ENCODE measurements at places on chromosomes 3 and 15. TPM values are rescaled to one million over a fixed set of nuclear protein-coding genes. Genes with fewer than 3 reads are reported as not detected.

Gene AHSG
- total RNA-seq: 0.81 TPM

DNA sequence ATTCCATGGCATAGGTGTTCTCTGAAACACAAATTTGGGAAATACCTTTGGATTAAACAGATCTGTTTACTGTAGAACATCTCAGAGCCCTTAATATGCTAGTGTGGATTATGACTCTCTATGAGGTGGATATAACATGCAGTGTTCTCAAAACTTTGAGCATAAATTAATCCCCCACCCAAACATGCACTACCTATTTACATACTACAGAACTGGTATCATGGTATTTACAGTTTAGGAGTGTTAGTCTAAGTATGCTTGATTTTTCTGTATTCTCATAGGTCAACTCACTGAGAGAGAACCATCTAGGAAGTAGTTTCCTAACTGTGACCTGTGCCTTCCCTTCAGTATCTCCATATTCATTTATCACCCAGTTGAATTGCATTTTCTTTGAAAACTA is 30.9 kb upstream of the ZNF609 start:
- peaks cover 3% of the 10 kb centered on the region for H3K36me3 ChIP-seq
- H3K27me3 ChIP-seq: no peaks in the 10 kb centered on the region
- DNase-seq: no peak
- H3K4me1 ChIP-seq: peaks cover 6% of the 10 kb centered on the region
- H3K27ac ChIP-seq: no peak overlapping the region

DNA sequence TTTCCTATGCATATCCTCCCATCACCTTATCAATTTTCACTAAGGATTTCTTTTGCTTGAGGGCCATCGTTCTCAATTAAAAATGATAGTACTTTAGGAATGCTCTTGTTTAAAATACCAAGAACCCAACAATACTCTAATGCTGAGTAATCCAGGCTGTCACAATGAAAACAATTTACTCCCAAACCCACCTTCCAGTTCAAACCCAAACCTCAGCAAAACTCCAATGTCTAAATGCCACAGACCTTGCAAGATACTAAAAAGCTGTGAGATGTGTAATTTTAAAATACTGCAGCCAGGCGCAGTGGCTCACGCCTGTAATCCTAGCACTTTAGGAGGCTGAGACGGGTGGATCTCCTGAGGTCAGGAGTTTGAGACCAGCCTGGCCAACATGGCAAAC is 889.8 kb downstream of the ROBO1 start:
- no peaks in the 10 kb centered on the region for H3K4me1 ChIP-seq
- no peaks in the 10 kb centered on the region for H3K36me3 ChIP-seq
- no peak overlapping the region for H3K27ac ChIP-seq

Gene MINDY2
- 15.0 TPM for total RNA-seq

DNA sequence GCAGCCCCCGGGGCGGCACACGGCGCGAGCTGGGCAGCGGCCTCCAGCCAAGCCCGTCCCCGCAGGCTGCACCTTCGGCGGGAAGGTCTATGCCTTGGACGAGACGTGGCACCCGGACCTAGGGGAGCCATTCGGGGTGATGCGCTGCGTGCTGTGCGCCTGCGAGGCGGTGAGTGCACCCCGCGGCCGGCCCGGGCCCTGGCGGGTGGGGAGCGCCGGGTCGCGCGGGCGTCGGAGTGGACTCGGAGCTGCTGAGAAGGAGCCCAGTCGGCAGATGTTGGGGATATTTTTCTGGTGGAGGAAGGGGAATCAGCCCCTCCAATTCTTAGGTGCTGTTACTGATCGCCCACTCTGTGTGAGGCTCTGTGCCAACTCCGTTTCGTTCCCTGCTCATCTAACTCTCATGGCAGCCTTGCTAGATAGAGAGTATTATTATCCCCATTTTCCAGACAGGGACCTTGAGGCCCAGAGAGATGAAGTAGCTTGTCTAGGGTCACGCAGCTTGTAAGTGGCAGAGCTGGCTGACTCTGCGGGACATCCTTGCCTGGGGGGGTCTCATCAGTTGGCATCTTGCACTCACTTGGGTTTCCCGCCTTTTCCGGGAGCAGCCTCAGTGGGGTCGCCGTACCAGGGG is 890 bp downstream of the CHRD start:
- no peak for DNase-seq
- no peaks in the 10 kb centered on the region for H3K27me3 ChIP-seq
- H3K4me3 ChIP-seq: no peak overlapping the region
- no peaks in the 10 kb centered on the region for H3K36me3 ChIP-seq

DNA sequence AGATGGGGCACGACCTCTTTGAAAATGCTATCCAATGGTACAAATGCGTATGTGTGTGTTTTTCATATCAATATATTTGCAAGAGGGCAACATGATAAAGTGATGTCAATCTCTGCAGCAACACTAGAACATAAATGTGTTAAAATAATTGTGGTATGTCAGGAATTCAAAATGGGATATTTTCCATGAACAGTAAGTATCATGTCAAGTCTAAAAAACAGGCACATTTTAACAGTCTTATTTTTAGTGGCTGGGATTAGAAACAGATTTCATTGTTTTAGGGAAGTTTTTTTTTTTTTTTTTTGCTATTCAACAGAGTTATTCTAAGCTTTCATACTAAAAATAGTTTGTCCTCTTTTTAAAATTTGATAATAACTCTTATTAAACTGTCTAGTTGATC is 209.8 kb downstream of the GAP43 start:
- no peak overlapping the region for H3K4me3 ChIP-seq
- no peaks in the 10 kb centered on the region for H3K36me3 ChIP-seq
- DNase-seq: no peak
- H3K27me3 ChIP-seq: no peaks in the 10 kb centered on the region
- H3K4me1 ChIP-seq: no peaks in the 10 kb centered on the region

DNA sequence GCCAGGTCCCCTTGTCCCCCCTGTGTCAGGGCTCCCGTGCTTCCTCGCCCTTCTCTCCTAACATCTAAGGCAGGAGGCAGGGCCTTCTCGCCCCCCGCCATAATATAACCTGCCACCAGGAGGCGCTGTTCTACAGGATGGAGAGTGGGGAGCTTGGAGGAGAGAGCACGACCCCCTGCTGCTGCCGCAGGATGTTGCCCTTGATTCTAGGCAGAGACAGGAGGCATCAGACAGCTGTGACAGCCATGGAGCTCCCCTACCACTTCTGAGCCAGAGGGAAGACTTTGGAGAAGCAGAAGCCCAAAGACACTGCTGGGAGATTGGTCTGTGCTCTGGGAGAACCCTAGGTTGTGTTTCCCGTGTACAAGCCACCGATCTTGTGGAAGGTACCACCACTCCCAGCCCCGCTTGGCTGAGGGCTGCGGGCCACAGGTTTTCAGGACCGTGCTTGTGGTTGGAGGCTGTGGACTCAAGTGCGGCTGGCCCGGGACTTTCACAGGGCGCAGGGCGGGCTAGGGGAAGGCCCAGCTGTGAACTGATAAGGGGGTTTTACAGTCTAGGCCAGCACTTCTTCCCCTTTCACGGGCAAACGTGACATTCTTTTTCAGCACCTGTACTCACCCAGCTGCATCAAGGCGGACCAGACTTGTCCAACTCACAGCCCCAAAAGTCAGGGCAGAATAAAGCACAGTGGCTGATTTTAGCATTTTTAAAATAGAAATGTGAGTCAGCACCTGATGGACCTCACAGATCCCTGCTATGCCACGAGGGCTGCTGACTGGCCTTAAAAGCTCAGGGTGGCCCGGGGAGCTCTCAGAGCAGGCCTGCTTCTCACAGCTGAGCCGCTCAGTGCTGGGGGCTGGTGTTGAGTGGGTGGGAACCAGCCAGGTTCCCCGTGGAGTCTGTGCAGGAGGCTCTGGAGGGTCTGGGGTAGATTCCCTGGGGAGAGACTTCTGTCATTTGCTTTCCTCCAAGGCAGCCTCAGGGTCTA is 2.6 kb upstream of the TIGIT start:
- no peak overlapping the region for H3K4me3 ChIP-seq
- no peaks in the 10 kb centered on the region for H3K36me3 ChIP-seq
- no peaks in the 10 kb centered on the region for H3K27me3 ChIP-seq
- H3K4me1 ChIP-seq: no peaks in the 10 kb centered on the region
- H3K27ac ChIP-seq: no peak overlapping the region

Gene LTK
- 4.2 TPM for total RNA-seq

DNA sequence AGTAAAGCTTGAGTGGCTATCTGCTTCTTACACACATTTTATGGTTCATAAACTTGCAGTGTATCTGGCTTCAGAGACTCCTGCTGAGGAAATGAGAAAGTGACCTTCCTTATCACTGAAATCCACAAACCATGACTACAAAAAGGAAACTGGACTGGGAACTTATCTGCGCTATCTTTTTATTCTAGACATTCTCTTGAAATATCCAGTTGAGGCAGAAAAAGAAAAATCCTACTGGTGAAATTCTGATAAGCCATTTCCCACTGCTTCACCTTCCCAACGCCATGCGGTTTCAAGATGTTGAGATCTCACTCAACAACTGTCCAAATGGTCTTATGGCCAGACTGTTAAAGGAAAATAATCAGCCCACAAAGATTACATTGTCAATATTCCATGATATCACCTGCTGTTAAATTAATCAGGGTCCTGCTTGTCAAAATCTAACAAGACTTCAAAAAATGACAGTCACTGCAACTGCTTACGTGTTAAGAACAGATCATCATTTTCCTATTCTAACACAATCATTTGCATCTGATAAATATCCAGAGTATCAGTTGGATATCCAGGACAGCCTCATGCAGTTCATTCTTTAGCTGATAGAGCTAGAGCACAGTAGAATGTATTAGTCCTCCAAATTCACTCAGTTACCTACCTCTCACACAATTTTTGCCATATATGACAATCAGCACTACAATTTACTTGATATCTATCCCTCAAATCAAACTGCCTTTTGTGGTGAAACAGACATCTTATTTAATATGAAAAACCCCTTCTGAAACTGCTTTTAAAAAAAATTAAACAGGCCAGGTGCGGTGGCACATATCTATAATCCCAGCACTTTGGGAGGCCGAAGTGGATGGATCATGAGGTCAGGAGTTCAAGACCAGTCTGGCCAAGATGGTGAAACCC is 538.1 kb downstream of the MAGI1 start:
- H3K4me3 ChIP-seq: no peak overlapping the region
- H3K4me1 ChIP-seq: no peaks in the 10 kb centered on the region
- H3K27me3 ChIP-seq: no peaks in the 10 kb centered on the region
- DNase-seq: no peak
- no peak overlapping the region for H3K27ac ChIP-seq

Gene FGD5
- 17.8 TPM for total RNA-seq

DNA sequence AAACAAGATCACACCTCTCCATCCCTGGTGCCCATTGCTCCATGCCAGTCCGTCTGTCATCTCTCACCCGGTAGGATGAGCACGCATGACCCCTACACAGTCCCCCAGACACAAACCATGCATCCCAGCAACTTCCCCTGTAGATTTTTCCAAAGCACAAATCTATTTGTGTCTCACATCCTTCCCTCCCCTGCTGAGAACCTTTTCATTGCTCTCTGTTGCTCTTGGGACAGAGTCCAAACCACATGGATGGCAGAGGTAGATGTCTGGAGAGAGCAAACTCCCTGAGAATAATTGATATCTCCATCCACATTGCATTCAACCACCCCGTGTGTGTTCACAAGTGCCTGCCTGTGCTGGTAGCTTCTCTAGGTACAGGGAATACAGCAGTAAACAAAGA is 29.9 kb upstream of the LRTM1 start:
- H3K27ac ChIP-seq: no peak overlapping the region
- H3K4me1 ChIP-seq: peaks cover 7% of the 10 kb centered on the region
- H3K4me3 ChIP-seq: no peak overlapping the region
- no peaks in the 10 kb centered on the region for H3K36me3 ChIP-seq

DNA sequence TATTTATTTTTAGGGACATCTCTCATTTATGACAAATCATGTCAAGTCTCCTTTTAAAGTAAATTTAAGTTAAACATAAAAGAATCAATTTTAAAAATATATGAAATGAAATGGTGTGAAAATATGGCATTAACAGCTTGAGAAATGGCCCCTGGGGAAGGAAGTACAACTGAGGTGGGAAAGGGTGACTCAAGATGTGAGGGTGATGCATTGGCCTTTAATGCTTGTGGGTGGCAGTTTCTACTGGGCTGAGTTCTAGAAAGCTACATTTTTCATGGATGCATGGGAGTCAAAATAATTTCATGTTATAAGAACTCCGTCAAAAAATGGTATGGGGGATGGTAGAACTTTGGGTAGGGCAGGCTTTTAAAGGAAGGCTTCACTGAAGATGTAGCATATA is 708.8 kb upstream of the CFAP20DC start:
- no peaks in the 10 kb centered on the region for H3K36me3 ChIP-seq
- H3K27me3 ChIP-seq: no peaks in the 10 kb centered on the region
- H3K4me1 ChIP-seq: no peaks in the 10 kb centered on the region
- H3K27ac ChIP-seq: no peak overlapping the region
- no peak overlapping the region for H3K4me3 ChIP-seq

Gene FAM107A
- 17.8 TPM for total RNA-seq

Gene LRRC49
- total RNA-seq: 35.4 TPM

DNA sequence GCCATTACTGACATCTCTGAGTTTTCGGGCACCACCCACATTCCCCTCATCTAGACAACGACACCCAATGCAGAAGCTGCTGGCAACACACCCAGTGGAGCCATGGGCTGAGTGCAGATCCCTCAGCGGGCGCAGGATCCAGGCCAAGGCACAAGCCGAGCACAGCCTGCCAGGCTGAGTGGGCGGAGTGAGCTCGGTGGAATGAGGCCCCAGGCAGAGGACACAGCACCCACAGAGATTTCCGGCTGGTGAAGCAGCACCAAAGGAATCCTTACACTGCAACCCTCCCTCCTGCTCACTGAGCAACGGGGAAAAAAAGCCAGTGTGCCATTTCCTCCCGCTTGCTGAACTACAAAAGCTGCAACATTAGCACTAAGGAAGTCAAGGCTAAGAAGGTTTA is 34.3 kb downstream of the ZMAT3 start:
- H3K27ac ChIP-seq: no peak overlapping the region
- DNase-seq: no peak
- H3K4me1 ChIP-seq: no peaks in the 10 kb centered on the region
- no peaks in the 10 kb centered on the region for H3K36me3 ChIP-seq
- no peak overlapping the region for H3K4me3 ChIP-seq
- H3K27me3 ChIP-seq: no peaks in the 10 kb centered on the region
